AG20443 (cell line): ENCODE measurements at places on chromosomes 3 and 15.
A peak's percentile ranks its signal among the peaks of the same experiment; 100 is the strongest.

- no peak for DNase-seq
These were observed 3.2 kb downstream of the DVL3 start for GRCh38 chr3:184158404-184158803.

DNA sequence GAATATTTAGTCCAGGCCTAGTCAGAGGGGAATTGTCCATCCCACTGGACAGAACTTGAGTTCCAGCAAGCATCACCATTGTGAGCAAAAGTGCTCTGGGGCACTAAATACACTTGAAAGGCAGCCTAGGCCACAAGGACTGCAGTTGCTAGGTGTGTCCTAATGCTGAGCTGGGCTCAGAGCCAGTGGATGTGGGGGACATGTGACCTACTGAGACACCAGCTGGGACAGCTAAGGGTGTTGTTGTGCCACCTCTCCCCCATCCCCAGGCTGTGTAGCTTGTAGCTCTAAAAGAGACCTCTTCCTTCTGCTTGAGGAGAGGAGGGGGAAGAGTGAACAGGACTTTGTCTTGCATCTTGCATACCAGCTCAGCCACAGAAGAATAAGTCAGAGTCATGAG is 120.9 kb downstream of the DTWD1 start:
- no peak for DNase-seq

GRCh38 chr3:12670365-12671119 is 6.6 kb upstream of the RAF1 start:
- no peak for DNase-seq

DNA sequence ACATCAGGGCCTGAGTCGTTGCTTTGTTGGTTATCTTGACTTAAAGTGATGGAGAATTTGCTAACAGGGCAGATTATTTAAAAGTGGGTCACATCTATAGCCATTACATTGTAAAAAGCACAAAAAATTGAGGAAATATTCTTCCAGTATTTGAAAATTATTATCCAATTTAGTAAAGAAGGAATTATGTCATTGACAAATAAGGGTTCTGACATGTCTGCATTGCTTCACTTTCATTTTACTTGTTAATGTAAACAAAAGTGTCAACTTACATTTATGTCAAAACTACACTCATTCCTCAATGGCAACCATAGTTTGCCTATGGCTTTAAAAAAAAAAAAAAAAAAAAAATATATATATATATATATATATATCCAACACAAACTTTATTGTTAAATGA is 3.4 kb upstream of the PARP14 start:
- DNase-seq, result no peak

DNA sequence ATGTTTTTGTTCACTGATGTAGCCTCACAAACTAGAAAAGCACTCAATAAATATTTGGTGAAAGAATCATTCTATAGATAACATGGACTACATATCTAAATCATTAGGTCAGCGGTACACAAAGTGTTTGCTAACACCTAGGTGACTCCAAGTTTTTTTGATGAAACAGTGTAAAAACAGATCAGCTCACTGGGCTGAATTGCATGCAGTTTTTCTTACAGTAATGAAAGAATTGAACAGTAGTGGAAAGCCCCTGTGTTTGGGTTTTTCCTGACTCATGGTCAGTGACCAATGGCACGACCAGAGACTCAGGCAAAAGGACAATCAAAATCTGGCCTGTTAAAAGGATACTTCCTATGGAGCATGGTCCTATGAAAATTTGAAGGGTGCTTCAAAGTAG is 384.3 kb upstream of the EPHA6 start:
- DNase-seq, result no peak

DNA sequence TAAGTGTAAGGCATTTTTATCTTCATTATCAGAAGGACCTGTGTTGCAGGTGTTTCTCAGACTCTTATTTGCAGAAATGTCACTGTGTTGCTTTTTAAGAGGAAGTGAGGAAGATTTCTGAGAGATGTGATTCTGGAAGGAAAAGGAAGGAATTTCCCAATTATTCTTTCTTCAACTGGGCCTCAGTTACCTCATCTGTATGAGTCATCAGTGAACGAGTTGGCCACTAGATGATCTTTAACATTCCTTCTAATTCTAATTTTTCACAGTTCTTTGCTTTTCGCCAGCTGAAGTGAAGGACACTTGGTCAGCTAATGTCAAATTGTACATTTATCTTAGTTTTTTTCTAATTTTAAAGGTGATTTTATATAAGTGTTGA is 28.9 kb downstream of the CLEC3B start:
- peak; percentile 57 for DNase-seq

DNA sequence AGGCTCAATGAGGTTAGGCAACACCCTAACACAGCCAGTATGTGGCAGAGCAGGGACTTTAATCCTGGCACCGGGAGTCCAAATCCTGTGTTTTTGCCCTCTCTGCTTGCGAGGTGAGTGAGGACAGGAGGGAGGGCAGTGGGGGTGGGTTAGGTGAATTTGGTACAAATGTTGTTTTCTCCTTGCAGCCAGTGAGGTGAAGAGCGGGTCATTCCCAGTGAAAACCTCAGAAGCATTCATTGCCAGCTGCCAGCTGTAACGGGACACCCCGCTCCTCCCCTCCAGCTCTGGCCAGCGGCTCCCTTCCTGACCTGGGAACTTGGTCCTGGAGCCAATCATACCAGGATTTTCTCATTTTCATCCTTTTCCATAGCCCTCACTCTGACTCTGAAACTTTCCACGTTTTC is 45.7 kb upstream of the RAB6B start:
- DNase-seq, result peak; percentile 50

GRCh38 chr15:24856397-24857390 is 98.1 kb upstream of the SNRPN start:
- no peak for DNase-seq

DNA sequence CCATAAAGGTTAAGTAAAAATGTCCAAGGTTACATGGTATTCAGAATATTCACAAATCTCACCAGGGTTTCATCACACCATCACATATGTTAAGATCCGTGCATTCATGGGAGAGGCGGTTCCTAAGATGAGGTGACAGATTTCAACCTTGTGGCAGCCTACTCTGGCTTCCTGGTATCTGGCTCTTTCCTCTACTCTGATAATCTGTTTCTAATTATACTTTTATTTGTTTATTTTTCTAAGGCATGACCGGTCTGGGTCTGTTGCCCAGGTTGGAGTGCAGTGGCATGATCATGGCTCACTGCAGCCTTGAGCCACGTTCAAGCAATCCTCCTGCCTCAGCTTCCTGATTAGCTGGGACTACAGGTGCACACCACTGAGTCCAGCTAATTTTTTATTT is 34.4 kb downstream of the RAF1 start:
- DNase-seq, result peak; percentile 42

GRCh38 chr15:99411234-99411633 is 154.6 kb upstream of the MEF2A start:
- DNase-seq, result no peak

- no peak for DNase-seq
These were observed 34.3 kb upstream of the PIK3CA start for GRCh38 chr3:179113903-179114302.

- DNase-seq, result no peak
These were observed 60.5 kb downstream of the SH3BP5 start for GRCh38 chr3:15271785-15272381.

- DNase-seq, result no peak
These were observed 524.9 kb downstream of the RBMS3 start for GRCh38 chr3:29805757-29806156.

DNA sequence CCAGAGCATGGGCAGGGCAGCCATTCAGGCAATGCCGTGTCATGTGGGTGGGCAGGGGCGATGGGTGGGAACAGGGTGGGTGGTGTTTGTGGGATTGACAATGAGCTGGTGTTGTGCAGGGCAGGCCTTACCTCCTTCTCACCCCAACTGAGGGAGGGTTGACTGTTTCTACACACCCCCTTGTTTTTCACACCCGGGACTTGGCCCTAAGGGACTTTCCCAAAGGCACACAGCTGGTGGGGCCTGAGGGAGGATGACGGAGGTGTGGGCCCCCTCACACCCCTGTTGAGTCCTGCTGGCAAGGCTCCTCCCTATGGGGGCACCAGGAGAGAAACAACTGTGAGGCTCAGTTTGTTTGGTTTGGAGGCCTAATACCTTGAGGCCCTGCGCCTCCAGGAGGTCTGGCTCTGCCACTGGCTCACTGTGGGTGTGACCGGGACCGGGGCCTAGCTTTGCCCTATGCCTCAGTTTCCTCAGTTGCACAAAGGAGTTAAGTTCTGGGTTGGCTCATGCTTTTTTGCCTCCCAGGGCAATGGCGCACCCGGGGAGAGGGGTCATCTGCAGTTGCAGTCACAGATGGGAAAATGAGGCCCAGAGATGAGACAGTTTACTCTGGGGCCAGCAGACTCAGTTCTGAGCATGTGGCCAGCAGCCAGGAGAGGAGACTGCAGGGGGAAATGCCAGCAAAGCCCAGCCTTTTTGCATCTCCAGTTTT is 5.1 kb upstream of the DNAH1 start:
- no peak for DNase-seq

GRCh38 chr3:160941885-160942494 is 163.2 kb downstream of the B3GALNT1 start:
- DNase-seq, result peak; percentile 61

DNA sequence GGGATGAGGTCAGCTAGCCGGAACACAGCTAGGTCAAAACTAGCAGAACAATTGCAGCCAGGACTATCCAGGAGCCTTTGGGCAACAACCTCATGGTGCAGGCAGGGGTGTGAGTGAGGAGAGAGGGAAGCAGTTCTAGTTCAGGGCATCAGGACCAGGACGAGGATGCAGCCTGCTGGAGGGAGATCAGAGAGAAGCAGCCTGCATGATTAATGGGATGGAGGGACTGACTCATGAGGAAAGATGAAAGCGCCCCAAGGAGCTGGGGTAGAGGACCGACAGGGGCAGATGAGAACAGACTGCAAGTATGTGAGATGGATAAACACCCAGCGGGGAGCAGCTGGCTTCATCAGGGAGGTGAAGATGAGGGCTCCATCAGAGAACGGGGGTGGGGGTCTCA is 37.9 kb upstream of the LRTM1 start:
- peak; percentile 76 for DNase-seq

DNA sequence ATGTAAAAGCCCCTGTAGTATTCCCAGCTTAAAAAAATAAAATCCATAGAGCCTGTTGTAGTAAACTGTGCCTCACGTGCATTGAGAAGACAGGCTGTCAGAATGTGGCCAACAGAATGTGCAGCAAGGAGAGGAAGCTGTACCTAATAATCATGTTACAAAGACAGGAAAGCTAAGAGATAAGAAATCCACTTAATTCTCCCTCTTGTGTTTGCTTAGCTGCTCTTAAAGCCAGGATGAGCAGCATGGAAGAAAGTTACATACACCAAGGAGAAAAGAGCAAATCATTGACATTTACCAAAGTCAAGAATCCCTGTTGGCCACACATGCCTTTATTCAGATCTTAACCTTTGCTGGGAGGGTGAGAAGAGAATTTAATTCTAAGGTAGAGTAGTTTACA is 85.9 kb downstream of the TNIK start:
- no peak for DNase-seq

DNA sequence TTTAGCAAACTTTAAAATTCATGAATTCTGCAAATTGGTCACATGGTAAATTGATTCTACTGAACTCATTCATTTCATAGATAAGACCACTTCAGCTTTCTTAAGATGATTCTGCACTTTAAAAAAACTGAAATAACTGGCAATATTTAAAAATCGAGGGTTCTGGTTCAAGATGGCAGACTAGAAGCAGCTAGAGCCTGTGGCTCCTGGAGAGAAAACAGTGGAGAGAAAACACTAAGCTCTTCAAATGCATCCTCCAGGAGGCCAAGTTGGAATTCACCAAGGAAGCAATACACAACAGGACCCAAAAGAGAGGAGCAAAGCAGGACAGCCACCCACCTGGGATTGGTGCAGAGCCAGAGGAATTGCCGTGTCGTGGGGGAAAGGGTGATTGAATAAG is 132.1 kb downstream of the SPATA16 start:
- no peak for DNase-seq

- no peak for DNase-seq
These were observed 2.9 kb downstream of the CCNL1 start for GRCh38 chr3:157156837-157157635.

- DNase-seq, result peak; percentile 68
These were observed 183.3 kb downstream of the NR1D2 start for GRCh38 chr3:24128199-24129005.

- no peak for DNase-seq
These were observed 9.9 kb downstream of the IL17RD start for GRCh38 chr3:57155310-57155643.

DNA sequence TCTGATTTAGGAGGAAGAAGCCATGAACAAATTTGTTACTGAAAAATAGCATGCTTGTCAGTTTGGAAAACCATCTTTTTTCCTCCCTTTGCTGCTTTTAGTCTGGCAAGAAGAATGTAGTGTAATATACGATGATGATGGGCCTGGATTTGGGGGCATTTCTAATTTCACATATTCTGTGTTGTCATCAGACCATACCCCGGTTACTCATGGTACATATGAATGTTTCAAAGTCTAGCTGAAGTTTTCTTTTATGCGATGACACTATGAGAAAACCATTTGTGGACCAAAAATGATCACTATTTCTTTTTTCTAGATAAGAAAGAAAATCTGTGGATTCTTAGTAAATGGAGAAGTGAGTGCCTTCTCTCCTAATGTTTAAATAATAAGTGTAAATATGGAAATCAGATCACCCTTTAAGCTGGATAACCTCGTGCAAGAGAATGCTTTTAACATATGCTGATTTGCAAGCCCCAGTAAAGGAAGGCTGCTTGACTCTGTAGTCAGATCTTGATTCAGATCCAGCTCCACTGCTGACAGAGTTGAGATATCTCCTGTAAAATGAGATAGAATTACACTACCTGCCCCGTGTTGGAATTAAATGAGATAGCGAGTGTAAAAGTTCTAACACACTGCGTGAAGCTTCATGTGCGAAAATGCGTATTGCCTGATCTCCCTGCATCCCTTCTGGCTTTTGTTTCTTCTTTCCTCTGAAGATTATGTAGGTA is 3.0 kb downstream of the MEF2A start:
- DNase-seq, result no peak

DNA sequence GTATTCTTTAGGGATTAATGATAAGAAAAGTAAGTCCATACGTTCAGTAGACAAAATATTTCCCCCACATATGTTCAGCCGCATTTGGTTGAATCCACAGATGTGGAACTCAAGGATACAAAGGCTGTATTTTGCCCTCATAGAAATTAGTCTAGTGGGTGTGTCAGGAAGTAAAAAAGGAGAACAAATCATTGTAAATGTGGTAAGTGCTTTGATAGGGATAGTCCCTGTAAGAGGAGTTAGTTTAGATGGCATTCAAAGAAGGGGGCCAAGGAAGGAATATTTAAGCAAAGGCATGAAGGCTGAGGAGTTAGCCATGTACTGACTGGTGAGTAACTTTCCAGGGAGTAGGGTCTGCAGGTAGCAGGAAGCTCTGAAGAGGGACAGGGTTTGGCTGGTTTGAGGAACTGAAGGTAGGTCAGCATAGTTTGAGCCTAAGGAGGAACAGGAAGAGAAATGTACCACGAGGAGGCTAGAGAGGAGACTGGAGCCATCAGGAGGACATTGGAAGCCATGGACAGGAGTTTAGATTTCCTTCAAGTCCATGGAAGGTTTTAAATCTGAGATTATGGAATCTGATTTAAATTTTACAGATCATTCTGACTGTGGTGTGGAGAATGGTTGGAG is 98.8 kb downstream of the MME start:
- DNase-seq, result no peak
